Astrocyte of the cerebellum (primary cell): ENCODE measurements at places on chromosomes 6 and 20.

DNA sequence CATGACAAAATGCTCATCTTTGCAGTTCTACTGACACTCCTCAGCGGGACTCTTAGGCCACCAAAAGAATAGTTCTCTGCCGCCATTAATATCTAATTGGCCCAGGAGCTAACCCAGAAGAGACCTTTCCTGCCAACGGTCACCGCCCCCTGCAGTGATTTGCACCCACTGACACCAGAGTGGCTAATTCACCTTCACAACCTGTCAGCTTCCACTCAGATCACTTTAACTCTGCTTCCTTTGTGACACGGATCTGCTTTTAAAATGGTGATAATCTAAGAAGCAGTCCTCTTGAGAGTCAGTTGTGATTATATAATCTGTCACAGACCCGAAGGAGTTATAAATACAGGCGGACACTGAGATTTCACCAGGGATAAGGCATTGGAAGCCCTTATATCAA lies 172.8 kb downstream of the FRK start:
- no peak for DNase-seq

DNA sequence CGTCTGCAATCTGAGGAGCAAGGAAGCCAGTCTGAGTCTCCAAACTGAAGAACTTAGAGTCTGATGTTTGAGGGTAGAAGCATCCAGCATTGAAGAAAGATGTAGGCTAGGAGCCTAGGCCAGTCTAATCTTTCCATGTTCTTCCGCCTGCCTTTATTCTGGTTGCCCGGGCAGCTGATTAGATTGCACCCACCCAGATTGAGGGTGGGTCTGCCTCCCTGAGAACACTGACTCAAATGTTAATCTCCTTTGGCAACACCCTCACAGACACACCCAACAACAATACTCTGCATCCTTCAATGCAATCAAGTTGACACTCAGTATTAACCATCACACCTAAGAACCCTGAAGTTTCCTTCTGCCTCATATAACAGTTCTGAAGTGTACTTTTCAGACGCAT lies 350.1 kb downstream of the RFPL4B start:
- no peak for DNase-seq

DNA sequence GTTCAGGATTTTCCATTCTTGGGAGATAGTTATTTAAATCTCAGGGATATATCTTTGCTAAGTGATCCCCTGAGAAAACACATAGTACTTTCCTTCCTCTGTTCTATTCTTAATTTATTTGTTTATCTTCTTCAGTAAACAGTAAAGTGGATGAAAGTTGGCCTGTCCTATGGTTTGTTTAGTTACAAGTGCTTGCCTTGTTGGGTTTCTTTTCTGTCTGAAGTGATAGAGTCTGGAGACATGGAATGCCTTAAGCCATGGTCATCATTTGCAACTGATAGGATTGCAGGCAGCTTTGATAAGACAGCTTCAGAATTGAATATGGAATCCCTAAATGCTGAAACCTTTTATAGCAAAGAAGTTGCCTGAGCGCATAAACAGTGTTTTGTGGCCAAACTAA lies 4.9 kb downstream of the ADGRG6 start:
- no peak for DNase-seq

DNA sequence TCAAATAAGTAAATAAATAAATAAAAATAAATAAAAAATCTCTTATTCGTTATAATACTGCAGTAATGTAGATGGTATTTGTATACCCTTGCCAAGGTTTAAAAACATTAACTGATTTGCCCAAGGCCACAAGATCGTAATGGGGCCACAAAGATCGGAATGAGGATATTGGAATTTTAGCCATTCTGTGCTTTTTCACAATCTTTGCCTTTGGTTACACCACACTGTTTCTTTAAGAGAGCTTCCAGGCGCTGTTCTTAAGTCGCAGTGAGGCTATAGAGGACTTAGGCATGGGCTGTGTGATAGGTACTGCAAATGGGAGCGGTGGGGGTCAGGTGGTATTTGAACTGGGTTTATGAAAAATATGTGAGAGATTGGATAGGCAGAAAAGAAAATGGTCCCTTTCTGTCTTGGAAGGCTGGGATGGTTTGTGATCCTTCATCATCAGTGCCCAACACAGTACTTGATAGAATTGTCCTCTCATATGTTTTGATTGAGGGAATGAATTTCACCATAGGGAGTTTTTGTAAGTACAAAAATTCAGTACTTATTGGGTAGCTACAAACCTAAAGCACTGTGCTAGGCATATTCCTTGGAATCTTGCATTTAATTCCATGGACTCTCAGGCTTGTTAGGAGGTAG lies 1.4 kb downstream of the NUS1 start:
- DNase-seq: no peak

GRCh38 chr6:109456111-109456583 lies 575 bp upstream of the MICAL1 start:
- DNase-seq: no peak
